CD8-positive, alpha-beta T cell (primary cell): ENCODE measurements at places on chromosomes 1 and 21. TPM values are rescaled to one million over a fixed set of nuclear protein-coding genes. Genes with fewer than 3 reads are reported as not detected.

UQCRHL gene
- 0.53 TPM for total RNA-seq

KIF14 gene
- 0.17 TPM for total RNA-seq

GJA5 gene
- total RNA-seq = not detected

THEM5 gene
- not detected for total RNA-seq

OLIG1 gene
- total RNA-seq = not detected

PRRX1 gene
- not detected for total RNA-seq

EEIG2 gene
- 11.5 TPM for total RNA-seq

TENT5C gene
- 146 TPM for total RNA-seq

HES2 gene
- not detected for total RNA-seq

NBPF6 gene
- not detected for total RNA-seq

B3GALT5 gene
- not detected for total RNA-seq

PAX7 gene
- not detected for total RNA-seq

FBLIM1 gene
- total RNA-seq = not detected

MROH7 gene
- not detected for total RNA-seq

CXADR gene
- total RNA-seq = 1.0 TPM

RGSL1 gene
- not detected for total RNA-seq

NUDT4B gene
- not detected for total RNA-seq

REN gene
- not detected for total RNA-seq

FNDC10 gene
- 1.6 TPM for total RNA-seq

NGF gene
- total RNA-seq = not detected

LHX8 gene
- total RNA-seq = not detected

ATXN7L2 gene
- total RNA-seq = 16.8 TPM

LGALS8 gene
- 118 TPM for total RNA-seq

AGMAT gene
- total RNA-seq = 2.4 TPM

ZNF683 gene
- 10.9 TPM for total RNA-seq

FCGR3A gene
- total RNA-seq = 0.98 TPM

MTF2 gene
- total RNA-seq = 43.3 TPM

DIRAS3 gene
- total RNA-seq = not detected

IQGAP3 gene
- 0.05 TPM for total RNA-seq

HCRTR1 gene
- not detected for total RNA-seq

OR2L5 gene
- total RNA-seq = not detected

TRIM67 gene
- not detected for total RNA-seq

ITLN2 gene
- not detected for total RNA-seq

OR2M3 gene
- not detected for total RNA-seq

SETDB1 gene
- total RNA-seq = 47.4 TPM

BNIPL gene
- 0.47 TPM for total RNA-seq

NTNG1 gene
- total RNA-seq = not detected

KIF17 gene
- total RNA-seq = not detected

OR2T35 gene
- not detected for total RNA-seq

CD1E gene
- not detected for total RNA-seq

DISC1 gene
- 9.6 TPM for total RNA-seq

PADI1 gene
- total RNA-seq = not detected

NCF2 gene
- 1.3 TPM for total RNA-seq

FAM72D gene
- not detected for total RNA-seq

APOBEC4 gene
- not detected for total RNA-seq

IQCC gene
- 1.3 TPM for total RNA-seq

SMG5 gene
- total RNA-seq = 68.9 TPM

MROH9 gene
- total RNA-seq = not detected

NEK7 gene
- 12.1 TPM for total RNA-seq

GBP3 gene
- 18.6 TPM for total RNA-seq

CLDN17 gene
- total RNA-seq = not detected

SPRR4 gene
- total RNA-seq = not detected

OXCT2 gene
- 0.95 TPM for total RNA-seq

LRRC3 gene
- 0.39 TPM for total RNA-seq

RGS18 gene
- total RNA-seq = 0.24 TPM

PRR9 gene
- not detected for total RNA-seq

DPYD gene
- total RNA-seq = 24.2 TPM

TSSK3 gene
- total RNA-seq = 0.22 TPM
